ENCODE measurements at places on chromosomes 16 and 17.

- no peak for DNase-seq
Observed at GRCh38 chr16:53982631-53983042, 278.7 kb downstream of the FTO start.

DNA sequence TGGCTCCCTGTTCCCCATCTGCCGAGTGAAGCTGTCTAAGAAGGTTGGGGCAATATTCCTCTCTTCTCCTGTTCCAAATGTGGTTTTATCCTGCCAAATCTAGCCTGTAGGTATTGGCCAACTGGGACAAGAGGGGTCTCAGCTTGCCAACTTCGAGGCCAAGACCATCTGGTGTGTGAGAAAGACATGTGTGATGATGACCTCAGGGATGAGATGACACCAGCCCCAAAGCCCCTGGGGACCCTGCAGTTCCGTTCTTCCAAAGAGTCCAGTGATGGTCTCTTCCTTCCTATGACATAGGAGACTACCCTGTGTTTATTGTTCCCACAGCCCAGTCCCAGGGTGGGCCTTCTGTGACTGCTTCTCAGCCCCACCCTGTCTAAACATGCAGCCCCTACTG lies 34.8 kb upstream of the ADAMTS18 start:
- no peak for DNase-seq

DNA sequence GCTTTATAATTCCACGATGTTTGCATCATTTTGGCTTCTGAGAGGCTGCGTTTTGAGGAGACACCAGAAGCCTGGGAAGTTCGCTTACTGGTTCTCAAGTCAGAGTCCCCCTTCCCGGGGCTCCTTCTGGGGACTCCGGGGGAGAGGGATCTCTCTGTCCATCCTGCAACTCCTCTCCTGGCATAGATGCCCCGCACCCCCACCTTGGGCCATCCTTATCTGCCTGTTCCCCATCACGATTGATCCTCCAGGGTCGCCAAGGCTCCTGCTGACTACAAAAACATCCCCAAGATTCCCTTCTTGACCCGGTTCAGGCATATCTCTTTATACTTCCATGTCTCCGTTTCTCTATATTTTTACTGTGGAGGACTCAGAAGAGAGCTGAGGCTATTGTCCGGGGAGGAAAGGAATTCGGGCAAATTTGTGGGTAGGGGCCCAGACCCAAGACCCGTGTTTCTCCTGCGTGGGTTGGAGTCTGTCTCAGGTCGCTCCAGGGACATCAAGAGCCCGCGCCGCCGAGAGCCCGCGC lies 18.4 kb upstream of the HOXB13 start:
- no peak for DNase-seq

DNA sequence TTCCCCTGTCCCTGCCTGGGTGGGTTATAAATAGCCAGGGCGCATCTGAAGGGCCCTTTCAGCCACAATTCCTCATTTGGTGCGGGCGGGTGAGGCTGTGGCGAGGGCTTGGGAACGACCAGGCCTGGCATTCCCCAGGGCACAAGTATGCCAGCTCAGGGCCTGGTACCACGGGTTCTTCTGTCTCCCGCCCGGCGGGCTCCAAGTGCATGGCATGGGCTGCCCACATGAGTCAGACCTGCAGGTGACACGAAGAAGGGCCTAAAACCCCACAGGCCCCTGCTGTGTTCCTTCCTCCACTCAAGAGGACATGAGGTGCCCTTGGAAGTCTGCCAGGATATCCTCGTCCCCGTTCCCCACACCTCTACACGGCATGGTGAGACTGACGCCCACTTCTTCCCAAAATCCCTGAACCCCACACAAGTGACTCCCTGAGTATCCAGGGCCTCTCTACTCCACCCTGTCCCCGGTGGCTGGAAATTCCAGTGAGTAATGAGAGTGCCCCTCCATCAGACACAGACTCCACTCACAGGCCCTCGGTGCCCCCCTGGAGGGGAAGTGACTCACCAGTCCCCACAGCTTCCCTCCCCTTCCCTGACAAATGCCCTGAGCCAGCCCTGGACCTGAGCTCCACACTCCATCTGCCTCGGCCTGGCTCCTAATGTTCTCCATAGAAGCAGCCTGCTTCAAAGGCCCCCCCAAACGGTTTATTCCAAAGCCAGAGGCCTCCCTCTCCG lies 68.8 kb downstream of the ABR start:
- DNase-seq = peak; percentile 85

GRCh38 chr17:17141279-17141678 lies 64.9 kb downstream of the PLD6 start:
- DNase-seq = no peak

GRCh38 chr17:14121952-14122351 lies 52.6 kb downstream of the COX10 start:
- DNase-seq = no peak

- DNase-seq = no peak
Observed at GRCh38 chr16:83912519-83913244, 13.8 kb downstream of the MLYCD start.

DNA sequence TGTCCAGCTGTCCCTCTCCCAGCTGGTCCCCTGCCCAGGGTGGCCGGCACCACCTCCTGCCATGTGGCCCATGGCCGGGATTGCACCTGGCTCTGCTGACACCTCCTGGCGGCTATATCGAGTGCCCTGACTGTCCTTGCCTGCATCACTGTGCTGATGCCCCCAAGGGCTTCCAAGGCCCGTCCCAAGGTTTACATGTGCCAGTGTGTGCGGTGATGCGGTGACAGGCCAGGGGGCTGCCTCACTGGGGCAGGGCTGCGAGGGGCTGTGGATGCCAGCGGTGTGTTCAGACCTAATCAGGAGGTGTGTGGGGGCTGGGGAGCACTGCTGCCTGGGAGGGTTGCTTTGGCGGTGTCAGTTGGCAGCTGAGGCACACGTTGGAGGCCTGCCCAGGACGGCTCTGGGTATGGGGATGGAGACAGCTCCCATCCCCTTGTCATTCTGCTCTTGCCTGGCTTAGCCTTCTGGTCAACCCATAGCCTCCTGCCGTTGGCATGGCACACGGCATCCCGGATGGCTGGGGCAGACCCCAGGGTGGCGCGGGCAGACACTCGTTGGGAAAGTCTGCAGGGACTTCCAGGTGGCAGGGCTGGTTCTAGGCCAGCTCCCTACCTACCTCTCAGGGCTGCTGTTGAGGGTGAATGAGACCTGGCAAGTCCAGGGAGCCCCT lies 5.5 kb downstream of the MAP2K3 start:
- DNase-seq = no peak

DNA sequence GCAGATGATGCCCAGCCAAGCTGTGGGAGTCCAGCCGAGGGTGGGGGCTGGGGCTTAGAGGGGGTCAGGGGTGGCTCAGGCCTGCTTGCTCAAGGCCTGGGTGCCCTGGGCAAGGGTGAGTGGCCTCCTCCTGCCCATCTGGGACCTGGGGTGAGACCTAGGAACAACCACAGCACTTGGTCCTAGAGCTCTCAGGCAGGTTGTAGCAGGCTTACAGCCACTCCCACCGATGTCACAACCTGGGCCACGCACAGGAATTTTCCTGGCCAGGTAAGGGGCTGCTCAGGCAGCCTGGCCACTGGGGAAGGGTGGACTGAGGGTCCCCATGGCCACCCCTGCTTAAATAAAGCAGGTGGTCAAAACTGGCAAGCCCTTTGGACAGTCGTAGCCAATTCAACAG lies 6.3 kb upstream of the SREBF1 start:
- DNase-seq = no peak

DNA sequence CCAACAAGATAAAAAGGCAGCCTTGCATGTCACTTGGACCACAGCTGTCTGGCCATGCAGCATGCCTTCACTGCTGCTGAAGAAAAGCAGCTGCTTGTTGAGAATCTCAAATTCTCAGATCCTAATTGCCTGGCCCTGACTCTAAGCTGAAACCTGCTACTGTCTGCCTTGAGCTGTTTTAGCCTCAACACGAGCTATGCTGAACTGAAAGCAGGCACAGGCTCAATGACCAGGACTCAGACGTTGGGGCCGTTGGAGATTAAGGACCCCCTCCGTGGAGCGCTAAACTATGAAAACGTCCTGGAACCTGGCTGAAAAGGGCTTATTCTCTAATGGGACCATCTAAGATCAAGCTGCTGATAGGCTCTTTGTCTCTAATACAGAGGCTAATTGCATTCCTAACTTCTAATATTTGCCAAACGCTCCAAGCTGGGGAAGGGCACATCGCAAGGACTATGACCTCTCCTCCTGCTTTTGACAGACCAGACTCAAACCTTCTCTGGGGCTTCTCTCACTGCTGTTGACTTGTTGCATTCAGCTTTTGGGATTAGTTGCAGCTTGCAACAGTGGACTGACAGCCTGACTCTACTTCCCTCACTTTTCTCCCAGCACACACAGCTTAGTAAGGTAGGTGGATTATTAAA lies 4.6 kb upstream of the PLK1 start:
- no peak for DNase-seq

- no peak for DNase-seq
Observed at GRCh38 chr17:80692931-80693467, 148.4 kb downstream of the RPTOR start.

DNA sequence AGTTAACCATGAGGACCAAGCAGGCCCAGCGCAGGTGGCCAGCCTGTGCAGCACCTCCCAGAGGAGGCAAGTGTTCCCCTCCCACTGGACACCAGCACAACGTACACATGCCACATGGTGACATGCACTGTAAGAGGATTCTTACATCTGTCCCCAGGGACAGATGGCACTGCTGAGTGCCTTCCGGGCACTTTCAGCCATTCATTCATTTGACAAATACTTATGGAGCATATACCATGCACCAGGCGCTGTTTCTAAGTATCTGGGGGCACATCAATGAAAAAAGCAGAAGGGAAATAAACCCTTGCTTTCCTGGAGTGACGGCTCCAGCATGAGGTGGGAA lies 79.6 kb downstream of the GAS7 start:
- DNase-seq = no peak

GRCh38 chr17:9364837-9365430 lies 210.7 kb downstream of the STX8 start:
- peak; percentile 59 for DNase-seq

- DNase-seq = no peak
Observed at GRCh38 chr17:83046448-83047181, 32.8 kb upstream of the METRNL start.

DNA sequence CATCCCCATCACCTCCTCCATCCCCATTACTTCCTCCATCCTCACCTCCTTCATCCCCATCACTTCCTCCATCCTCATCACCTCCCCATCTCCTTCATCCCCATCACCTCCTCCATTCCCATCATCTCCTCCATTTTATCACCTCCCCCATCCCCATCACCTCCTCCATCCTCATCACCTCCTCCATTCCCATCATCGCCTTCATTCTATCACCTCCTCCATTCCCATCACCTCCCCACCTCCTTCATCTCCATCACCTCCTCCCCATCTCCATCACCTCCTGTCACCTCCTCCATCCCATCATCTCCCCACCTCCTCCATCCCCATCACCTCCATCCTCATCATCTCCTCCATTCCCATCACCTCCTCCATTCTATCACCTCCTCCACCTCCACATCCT lies 116.4 kb downstream of the SEC14L1 start:
- no peak for DNase-seq

- no peak for DNase-seq
Observed at GRCh38 chr17:32503251-32504165, 16.7 kb downstream of the CDK5R1 start.

GRCh38 chr17:59139939-59140338 lies 15.0 kb downstream of the SKA2 start:
- DNase-seq = no peak

DNA sequence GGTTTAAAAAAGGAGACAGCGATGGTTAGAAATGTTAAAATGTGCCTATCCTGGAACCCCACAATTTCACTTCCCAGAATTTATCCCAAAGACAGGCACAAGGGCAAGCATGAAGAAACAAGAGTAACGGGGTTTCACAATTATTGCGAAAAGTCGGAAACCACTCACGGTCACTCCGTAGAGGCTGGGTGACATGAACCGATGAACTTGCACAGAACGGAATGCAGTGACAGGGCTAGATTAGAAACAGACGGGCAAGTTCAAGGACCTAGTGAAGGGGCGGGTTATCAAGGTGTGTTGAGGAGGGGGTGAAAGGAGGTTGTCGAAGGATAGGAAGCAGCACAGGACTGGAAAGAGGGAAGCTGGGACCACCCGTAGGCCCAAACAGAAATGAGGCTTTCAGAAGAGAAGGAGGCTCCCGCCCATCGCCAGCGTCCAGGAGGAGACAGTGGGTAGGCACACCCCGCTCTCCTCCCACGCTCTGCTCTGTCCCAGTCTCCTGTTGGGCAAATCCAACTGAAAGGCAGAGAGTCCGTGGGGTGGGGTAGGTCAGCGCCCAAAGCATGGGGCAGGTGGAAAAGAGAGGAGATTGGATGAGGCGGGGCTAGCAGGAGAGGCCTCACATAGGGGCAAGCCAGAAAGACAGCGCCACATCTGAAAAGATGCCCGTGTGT lies 47.4 kb upstream of the JPH3 start:
- no peak for DNase-seq

- DNase-seq = no peak
Observed at GRCh38 chr16:9798474-9798873, 383.8 kb downstream of the GRIN2A start.

DNA sequence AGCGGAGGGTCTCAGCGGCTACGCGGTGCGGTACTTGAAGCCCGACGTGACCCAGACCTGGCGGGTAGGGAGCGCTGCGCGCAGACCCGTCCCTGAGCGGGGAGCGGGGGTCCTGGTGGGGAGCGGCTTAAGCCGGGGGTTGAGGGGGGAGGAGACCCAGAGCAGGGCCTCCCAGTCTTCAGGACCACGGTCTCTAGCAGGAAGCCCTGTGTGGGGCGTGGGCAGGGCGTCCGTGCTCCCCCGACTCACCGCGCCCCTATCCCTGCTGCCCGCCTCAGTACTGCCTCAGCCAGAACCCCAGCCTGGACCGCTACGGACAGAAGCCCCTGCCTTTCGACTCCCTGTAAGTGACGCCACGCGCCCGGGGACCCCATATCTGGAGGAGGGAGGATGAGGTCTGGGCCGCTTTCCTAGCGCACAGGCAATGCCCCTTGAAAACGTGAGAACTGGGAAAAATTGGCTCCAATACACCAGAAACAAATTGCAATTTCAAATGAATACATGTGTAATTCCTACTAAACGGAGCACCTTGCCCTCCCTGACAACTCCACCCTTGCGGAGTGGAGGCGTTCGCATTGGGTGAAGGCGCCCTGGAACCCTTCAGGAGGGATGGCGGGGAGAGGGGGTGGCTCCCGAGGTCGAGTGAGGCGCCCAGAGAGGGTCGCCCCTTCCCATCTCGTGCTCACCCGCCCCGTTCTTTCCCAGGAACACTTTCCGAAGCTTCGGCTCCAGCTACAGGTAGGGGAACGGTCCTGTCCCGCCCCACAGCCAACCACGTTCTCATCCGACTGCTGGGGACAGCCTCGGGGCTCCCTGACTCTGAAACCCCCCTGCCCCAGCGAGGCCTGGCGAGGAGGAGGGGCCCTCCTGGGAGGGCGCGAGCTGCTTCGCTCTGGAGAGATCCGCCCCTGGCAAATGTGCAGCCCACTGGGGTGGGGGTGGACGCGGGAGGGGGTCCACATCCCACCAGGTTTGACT lies 14.6 kb upstream of the CNGB1 start:
- DNase-seq = peak; percentile 12

- DNase-seq = peak; percentile 58
Observed at GRCh38 chr16:53502331-53503269, at the start of gene AKTIP. Gene AKTIP (minus strand): TSS chr16:53503209. CDS start chr16:53500259, 2,950 bp downstream.

Data from adipocyte (in vitro differentiated cells).